ENCODE measurements at places on chromosomes 4 and X.

DNA sequence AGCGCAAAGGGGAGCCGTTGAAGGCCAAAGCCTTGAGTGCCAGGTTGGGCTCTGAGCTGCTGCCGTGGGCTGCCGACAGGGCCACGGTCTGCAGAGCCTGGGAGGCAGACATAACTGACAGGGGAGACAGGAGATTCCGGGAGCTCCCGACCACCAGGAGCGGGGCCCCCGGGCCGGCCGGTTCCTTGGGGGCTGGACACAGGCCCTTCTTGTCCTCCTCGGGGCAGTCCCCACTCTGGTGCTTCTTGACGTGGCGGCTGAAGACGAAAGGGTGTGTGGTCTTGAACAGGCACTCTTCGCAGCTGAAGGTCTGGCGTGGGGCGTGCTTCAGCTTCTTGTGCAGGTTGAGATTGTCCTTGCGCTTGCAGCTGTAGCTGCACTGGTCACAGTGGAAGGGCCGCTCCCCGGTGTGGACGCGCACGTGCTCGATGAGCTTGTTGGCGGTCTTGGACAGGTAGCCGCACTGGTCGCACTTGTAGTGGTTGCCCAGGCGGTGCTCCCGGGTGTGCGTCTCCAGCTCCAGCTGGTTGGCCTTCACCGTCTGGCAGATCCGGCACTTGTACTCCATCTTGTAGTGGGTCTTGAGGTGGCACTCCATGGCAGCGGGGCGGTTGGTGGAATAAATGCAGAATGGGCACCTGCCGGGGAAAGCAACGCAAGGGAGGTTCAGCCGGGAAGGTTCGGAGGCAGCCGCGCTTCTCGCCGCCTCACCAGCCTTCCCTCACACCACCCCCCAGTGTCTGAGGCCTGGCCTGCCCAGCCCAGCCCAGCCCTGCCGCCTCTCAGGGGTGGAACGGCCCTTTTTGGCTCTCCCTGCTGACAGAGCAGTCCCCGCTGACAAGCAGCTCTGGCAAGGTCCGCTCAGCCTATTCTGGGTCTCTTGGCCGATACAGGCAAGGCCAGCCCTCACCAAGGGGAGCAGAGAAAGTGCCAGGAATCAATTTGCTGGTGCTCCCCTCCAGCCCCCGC, 81.3 kb downstream of the C4orf51 start:
- no peak for DNase-seq

- DNase-seq: no peak
These were observed 322.2 kb downstream of the IQCM start for GRCh38 chr4:149493492-149493891.

DNA sequence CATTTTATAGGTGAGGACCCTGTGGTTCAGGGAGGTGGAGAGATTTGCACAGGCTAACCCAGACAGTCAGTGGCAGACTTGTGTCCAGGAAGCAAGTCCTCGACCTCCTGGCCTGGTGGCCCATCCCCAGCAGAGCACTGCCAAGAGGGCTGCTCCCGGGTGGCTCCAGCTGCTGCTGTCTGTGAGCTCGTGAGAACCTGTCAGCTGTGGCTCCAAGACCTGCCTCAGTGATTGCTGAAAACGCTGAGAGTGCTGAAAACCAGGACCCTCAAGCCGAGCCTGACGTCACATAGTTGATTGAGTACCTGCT, 74.2 kb downstream of the RTL9 start:
- DNase-seq: no peak

DNA sequence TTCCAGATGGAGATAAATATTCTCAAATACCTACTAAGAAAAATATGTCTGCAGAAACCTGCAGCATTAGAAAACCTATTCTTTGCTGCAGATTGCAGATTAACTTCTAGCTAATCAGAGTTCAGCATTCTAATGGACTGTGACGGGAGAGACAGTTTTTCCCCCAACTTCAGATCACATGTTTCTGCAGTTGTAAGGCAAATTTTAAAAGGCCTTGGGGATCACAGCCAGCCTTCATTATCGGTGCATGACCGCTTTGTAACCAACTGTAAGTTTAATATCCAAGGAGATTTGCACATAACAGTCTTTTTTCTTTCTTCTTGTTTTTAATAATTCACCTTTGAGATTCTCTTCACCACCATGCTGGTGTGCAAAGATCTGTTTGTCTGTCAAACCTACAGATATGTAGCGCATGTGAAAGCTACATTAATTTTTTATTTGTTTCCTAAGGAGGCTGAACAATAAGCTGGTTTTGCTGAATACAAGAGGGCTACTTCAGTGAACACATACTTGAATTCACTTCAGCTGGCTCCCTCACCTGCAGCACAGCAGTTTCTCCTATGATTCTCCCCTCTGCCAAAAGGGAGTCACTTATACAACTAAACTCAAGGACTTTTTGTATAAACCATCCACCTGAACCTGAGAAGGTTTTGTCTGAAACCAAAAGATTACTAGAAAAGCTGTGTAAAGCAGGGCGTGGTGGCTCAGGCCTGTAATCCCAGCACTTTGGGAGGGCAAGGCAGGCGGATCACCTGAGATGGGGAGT, 488.5 kb downstream of the RPA4 start:
- peak; percentile 5 for DNase-seq

- DNase-seq: no peak
These were observed 17.5 kb upstream of the MSANTD1 start for GRCh38 chr4:3231471-3231870.

GRCh38 chr4:87134122-87134521, 86.3 kb downstream of the KLHL8 start:
- no peak for DNase-seq

GRCh38 chrX:12977761-12978204, 2.9 kb downstream of the TMSB4X start:
- DNase-seq: no peak

DNA sequence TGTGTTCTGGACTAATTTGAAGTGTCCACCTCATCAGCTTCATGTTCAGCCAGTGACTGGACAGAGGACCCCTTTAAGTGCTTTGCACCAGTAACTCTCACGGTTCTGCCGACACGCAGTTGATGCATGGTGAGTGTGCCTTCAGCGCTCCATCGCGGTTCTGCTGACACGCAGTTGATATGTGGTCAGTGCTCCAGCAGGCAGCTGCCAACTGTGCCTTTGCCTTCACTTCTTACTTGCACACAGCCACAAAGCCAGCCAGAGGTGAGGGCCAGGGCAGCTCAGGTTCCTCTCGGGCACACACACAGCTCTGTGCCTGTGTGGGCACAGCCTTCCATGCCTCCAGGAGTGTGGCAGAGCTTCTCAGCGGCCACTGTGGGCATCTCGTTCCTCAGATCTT, 12.4 kb downstream of the NKX1-1 start:
- no peak for DNase-seq

DNA sequence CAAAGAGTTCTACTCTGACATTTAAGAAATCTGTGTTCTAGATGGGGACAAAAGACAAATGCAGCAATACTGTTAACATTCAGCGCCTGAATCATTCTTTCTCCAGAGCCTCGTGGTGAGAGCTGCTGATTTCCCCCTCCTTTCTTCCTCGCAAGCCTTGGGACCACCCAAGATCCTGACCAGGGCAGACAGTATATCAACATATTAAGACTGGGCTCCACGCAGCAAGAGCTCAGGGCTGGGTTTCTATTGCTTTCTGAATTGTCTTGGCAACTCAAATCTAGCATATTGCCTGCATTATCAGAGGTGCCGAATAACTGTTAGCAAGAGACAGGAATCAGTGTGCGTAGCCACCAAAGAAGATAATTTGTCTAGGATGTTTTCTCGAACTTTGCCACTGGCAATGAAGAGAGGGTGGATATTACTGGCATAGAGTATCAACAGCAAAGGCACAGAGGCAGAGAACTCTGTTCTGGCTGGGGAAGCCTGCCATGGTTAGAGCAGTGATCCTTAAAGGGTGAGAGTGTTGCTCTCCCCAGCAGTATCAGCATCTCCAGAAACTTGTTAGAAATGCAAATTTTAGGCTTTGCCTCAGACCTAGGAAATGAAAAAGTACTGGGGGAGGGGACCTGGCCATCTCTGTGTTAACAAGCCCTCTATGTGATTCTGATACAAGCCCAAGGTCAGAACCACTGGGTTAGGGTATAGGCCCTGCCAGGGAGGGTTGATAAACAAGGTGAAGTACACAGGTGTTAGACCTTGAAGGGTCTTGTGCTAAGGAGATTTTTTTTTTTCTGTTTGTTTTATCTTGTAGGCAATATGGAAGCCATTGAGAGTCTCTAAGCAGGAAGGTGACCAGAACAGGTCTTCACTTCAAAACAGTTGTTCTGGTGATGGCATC, 46.2 kb upstream of the MID1IP1 start:
- DNase-seq: no peak

Data from NCI-H1105 treated with DMSO at 0.1 percent for 48 hours (cell line).